ENCODE measurements at places on chromosomes 4 and X.

- no peak for DNase-seq
These were observed 41.6 kb upstream of the CYLC1 start for GRCh38 chrX:83819304-83819703.

GRCh38 chrX:151912780-151913179 is at the start of gene MAGEA4:
Gene MAGEA4, plus strand, starts transcription at chrX:151912889. Its CDS starts 10,776 bp downstream, at chrX:151923665.
- no peak for DNase-seq

GRCh38 chr4:165328101-165328425 is 594 bp downstream of the MSMO1 start:
- no peak for DNase-seq

GRCh38 chrX:118182025-118182424 is 65.4 kb upstream of the KLHL13 start:
- DNase-seq: no peak
